ENCODE measurements at places on chromosomes 5 and 9.

- DNase-seq: no peak
Measured at GRCh38 chr5:79697222-79698170, 7.9 kb downstream of the CMYA5 start.

DNA sequence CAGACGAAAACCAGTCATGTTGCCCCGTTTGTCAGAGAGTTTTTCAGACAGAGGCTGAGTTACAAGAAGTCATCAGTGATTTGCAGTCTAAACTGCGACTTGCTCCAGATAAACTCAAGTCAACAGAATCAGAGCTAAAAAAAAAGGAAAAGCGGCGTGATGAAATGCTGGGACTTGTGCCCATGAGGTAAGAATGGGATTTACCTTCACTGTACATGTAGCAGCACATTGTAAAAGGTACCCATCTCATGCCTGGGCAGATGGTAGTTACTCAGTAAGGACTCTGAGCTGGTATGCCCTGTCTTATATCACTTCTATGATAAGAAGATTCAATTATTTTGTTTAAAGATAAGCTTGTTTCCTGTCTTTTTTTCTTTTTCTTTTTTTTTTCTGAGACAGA is 38.8 kb downstream of the RAD50 start:
- DNase-seq: no peak

GRCh38 chr9:127096208-127096607 is 26.2 kb downstream of the ANGPTL2 start:
- DNase-seq: no peak

DNA sequence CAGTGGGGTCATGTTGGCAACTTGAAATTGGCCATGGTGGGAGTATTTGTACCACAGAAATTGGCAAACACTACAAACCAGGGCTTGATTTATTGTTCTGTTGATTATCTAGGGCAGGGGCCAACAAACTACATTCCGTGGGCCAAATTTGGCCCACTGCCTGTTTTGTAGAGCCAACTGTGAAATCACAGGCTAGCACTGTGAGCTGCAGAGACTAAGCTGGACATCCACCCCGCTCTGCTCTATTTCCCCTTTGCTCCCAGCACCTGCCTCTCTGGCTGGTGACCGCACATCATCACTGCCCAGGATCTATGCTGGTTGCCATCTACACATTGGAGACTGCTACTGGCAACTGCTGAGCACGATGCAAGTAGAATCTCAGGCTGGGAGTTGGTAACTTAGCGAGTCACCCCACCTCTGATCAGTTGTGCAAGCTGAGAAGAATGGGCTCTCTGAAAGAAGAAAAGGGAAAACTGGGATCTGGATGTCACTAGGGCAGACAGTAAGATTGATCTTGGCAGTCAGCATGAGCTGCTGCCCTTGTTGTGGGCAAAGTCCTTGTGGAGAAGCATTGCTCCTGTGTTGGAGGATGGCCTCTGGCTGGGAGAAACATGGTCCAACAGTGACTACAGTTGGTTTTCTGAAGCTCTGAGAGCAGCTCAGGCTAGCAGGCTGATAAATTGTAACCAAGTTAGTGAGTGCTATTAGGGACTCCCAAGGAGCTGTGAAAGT is 144.7 kb upstream of the RAD23B start:
- no peak for DNase-seq

DNA sequence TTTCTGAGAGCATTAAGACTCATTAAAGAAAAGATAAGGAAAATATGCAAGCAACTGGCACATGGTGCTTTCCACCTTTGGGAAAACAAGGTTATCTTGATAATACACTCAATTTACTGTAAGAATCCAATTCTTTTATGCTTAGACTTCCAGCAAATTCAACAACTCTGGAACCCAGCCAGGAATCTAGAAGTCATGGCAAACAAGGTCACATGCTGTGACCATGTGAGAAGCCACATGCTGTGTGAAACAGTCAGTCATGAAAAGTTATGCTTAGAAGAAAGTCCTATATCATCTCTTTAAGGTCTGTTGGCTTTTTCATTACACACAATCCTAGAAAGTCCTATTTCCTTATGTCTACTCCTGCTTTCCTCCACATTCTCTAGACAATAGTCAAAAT is 581.8 kb upstream of the C9orf72 start:
- no peak for DNase-seq

GRCh38 chr5:55232271-55232984 is 980 bp downstream of the CCNO start:
- no peak for DNase-seq

DNA sequence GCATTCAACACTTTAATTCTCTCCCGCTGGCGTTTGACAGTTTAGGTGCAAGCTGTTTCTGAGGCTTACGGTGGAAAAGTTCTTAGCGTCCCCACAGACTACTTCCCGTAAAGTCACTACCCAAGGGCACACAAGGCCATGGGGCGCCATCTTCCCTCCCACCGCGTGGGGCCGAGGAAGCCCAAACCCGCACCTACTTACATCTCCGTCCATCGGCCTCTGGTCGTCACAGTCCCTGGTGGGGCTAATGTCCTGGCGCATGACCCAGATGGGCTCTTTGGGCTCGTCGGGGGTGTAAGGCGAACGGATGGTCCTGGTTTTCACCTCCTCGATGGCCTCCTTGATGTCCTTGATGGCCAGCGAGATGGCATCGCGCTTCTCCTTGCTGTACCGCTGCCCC is 156.4 kb downstream of the APBA1 start:
- no peak for DNase-seq

DNA sequence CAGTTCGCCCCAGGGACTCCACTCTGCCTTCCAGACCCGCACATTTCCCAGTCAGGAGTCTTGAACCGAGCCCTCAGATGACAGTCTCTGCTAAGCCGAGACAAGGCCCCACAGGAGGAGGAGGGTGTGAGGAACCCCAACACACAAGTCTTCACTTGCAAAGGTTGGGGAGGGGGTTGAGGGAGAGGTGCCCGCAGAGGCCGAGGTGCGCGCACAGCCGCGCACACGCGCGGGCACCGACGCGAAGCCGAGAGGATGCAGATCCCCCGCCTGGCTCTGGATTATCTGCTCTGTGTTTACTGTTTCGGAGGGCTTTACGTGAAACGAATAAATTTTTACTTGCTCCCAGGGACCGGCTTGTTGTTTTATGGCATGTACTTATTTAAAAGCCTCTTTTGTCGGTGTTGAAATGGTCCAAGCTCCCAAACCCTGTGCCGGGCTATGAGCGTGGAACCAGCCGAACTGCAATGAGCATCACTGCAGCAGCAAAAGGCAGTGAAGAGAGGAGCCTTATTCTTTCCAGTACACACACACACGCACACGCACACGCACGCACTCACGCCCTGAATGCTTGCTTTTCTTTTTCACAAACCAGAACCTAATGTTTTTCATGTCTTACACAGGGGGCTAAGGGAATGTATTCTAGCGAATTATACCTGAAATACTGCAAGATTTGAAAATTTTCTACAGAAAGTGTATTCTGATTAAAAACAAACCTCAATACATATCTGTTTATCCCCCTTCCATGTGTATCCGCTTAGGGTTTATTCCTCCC is 297.7 kb downstream of the PARP8 start:
- no peak for DNase-seq

- no peak for DNase-seq
Measured at GRCh38 chr5:172086194-172086975, 79.9 kb upstream of the FBXW11 start.

GRCh38 chr5:96885518-96886338 is 9.4 kb downstream of the ERAP2 start:
- no peak for DNase-seq

Data from stimulated activated CD8-positive, alpha-beta memory T cell treated with anti-CD3 and anti-CD28 coated beads, Interleukin-4, amount 100 ng/mL, for 4 hours (primary cell).